ENCODE measurements at places on chromosomes 5 and 9.

DNA sequence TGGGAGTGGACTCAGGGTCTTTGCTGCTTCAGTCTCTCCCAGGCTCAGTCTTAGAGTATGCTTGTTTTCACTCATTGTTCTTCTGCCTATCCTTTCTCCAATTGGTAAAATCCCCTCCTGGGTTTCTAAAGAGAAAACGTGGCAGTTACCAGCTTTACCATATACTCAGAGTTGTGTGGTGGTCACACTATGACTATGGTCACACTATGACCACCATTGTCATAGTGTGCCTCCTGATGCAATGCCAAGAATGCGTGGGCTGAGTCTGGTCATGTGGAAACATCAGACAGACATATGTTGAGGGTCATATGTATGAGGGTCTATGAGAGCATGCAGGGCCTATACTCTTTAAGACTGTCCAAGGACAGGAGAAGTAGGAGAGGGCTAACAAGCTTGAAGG is 326.5 kb upstream of the PRR16 start:
- no peak for DNase-seq

DNA sequence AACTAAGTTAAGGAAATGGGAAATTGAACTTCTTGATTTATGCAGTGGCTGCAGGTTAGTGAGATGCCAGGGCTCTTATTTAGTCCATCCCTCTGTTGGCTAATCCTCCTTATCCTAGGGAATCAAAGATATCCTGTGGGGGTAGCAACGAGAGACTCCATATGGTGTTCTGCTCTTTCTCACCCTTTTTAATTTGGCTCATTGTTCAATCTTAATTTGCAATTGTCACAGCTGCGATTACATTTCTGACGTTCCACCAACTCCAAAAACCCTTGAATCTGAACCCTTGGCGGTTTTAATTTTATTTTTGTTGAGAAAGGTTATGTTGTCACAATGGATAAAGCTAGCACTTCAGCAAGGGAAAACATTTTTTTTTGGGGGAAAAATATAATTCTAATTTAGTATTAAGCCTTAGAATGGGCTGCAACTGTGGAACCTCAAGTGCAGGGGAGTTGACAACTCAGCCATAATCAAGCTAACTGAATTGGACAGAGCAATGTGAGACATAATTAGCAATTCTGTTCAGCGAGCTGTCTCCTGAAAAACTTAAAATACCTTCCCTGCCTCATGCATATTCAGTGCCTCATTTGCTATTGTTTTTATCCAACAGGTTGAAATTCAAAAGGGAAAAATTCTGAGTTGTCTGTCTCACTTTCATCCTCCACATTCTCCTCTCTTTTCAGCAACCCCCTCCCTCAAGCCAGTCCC is 91.3 kb downstream of the MAT2B start:
- no peak for DNase-seq

- DNase-seq: no peak
Measured at GRCh38 chr5:58544195-58544594, 38.7 kb upstream of the RAB3C start.

GRCh38 chr5:148482697-148483462 is 99.1 kb downstream of the FBXO38 start:
- peak; percentile 21 for DNase-seq

GRCh38 chr9:133727277-133727875 is 10.8 kb downstream of the SARDH start:
- no peak for DNase-seq

GRCh38 chr9:100108559-100108958 is 9.5 kb downstream of the INVS start:
- DNase-seq: no peak

- no peak for DNase-seq
Measured at GRCh38 chr5:40160435-40160834, 519.3 kb upstream of the PTGER4 start.

GRCh38 chr9:87445646-87446045 is 52.0 kb upstream of the DAPK1 start:
- no peak for DNase-seq

GRCh38 chr5:179699616-179700237 is 960 bp downstream of the CANX start:
- DNase-seq: no peak

DNA sequence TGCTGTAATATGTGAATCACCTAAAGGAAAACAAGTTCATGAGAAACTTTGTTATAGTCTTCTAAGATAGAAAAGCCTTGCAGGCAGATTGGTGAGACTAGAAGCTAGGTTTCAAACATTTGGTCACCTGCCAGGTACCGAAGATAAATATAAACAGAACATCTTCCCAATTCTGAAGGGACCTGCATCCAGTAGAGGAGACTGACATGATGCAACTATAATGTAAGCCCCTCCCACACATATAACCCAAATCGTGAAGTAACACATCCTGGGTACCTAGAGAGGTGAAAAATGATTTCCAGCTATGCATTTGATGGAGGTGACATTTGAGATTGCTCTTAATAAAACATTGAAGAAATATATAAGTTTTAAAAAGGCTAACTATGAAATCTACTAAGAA is 29.9 kb downstream of the SHLD3 start:
- no peak for DNase-seq

DNA sequence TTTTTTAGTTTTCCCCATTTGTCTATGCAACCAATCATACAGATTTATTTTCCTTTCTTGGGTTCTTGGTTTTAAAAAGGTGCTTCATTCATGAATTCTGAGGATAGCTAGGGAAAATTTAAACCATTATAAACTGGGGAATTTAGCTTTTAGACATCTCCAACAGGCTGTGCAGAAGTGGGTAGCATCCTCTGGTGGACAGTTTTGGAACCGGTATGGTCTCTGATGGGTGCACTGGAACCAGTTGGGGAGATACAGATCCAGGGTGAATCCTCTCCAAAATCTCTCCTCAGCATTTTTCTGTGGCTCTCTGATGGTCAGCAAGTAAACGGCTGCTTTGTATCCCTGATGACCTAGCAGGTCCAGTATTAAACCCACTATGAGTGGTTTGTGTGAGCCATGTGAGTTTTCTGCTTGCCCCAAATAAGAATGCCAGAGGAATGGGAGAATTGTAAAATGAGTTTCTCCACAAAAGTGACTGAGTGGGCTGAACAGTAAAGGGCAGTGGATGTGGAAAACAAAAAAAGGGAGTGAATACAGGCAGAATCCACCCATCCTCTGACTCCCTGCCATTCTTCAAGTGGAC is 9.1 kb upstream of the DNAJC25 start:
- no peak for DNase-seq

DNA sequence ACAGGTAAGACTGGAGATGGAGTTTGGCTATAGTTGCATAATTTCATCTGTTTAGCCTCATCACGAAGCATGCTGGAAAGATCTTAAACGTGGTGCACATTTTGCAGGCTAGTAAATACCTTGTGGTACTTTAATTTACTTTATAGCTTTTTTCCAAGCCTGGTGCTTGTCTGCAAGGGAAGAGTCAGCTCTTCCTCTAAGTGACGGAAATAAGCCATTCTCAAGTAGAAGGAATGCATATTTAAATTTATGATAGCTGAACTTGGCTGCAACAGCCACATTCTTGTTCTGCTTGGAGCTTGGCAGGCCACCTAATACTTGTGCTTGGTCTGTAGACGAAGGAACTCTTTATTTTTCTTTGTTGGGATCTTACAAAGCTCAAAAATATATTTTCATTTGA is 188.0 kb upstream of the PIK3R1 start:
- DNase-seq: no peak

DNA sequence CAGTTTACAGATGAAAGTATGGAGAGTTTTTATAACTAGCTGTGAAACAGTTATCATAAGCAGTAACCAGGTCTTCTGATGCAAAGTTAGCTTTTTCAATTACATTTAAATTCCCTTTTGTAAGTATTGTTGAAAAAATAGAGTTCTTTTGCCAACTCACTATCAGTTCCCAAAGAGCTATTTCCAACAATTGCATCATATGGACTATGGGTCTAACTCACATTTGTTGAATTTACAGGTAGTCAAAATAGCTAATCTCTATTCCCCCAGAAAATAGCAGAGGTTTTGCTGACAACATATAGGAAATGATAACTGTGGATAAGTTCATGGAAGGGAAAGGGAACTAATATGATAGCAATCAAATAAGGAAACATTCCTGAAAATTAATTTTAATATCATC is 1.4 kb downstream of the SPINK1 start:
- no peak for DNase-seq

DNA sequence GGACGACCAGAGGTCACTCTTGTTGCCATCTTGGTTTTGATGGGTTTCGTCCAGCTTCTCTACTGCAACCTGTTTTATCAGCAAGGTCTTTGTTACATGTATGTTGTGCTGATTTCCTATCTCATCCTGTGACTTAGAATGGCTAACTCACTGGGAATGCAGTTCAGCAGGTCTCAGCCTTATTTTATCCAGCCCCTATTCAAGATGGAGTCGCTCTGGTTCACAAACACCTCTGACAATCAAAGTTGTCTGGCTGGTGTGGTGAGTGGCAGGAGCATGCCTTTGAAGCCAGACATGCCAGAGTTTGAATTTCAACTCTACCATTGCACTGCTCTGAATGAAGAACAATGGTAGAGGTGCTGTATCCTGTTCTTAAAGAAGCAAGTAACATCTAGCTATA is 253.8 kb downstream of the CHSY3 start:
- no peak for DNase-seq

DNA sequence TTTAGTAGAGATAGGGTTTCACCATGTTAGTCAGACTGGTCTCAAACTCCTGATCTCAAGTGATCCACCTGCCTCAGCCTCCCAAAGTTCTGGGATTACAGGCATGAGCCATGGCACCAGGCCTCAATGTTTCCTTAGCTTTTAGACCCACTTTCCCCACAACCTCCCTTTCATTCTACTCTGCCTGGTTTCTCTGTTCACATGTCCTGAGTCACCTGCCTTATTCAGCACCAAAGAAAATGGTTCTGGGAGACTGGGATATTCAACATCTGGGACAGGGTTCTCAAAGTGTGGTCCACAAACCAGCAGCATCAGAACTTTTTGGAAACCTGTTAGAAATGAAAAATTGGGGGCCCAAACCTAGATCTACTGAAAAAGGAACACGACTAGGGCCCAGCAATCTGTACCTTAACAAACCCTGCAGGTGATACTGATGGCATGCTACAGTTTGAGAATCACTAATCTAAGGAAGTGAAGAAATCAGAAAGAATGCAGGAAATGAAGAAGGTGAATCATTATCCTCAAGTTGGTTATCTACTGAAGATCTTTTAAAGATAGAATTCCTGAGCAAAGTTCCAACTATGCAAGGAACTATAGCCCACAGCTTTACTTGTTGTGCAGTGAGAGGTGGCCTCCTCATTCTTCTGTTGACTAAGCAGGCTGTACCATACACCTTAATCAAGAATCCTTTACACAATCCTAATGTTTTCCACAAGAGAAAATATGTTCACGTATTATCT is 51.8 kb upstream of the CTNNAL1 start:
- DNase-seq: no peak

DNA sequence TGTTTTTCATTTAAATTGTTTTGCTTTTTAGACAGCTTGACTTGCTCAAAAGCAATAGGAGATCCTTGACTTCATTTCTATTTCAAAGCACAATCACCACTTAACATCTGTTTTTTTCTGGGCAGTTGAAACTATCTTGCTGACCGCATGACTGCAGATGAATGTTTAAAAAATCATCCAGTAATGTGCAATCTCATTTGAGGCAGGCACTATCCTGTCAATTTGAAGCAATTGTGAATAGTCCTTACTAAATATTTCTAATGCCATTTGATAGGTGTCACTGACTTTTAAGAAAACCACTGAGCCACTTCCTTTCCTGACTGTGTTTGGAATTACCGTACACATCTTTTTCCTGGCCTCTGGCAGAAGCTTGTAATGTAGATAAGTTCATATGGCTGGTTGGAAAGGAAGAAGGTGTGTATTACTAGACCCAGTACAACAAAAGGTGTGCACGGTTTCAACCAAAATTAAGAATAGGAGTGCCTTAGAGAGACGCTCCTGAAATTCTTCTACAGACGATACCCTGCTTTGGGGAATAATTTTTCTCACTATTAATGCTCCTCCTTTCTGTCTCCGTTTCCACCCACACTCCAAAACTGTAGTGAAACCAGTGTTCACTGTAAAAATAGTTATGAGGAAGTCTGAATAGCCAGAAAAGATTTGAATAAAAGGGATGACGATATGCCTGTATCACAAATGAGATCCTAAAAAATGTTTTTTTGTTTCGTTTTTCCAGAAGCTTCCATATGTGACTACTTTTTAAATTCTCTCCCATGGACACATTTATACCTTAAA is 136.7 kb upstream of the MOCS2 start:
- no peak for DNase-seq

- DNase-seq: no peak
Measured at GRCh38 chr9:1876891-1877496, 138.2 kb upstream of the SMARCA2 start.

GRCh38 chr9:135447126-135447525 is 32.5 kb upstream of the PPP1R26 start:
- no peak for DNase-seq

- no peak for DNase-seq
Measured at GRCh38 chr5:17184588-17184987, 32.8 kb upstream of the BASP1 start.

DNA sequence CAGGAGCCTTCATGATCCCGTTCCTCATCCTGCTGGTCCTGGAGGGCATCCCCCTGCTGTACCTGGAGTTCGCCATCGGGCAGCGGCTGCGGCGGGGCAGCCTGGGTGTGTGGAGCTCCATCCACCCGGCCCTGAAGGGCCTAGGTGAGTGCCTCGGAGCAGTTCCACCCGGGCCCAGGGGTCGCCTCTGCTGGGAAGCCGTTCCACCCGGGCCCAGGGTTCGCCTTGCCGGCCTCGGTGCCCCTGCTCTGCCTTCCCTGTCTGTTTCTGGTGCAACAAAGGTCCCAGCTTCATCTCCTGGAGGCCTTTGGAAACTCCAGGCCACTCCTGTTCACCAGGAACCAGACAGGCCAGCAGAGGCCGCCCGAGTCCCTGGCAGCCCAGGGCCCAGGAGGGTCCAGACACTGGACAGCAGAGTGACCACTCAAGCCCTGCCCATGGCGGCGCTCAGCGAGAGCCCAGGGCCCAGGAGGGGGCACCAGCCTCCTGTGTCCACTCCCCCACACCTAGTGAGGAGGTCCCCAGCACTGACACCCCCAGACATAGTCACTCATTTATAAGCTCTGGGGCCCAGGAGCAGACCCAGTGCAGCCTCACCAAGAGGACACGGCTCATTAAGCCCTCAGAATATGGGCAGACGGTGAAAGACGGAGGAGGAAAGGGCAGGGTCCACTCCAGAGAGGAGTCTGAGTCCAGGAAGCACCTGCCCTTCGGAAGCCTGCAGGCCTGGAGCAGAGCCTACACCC is 7.5 kb downstream of the SLC6A19 start:
- no peak for DNase-seq

DNA sequence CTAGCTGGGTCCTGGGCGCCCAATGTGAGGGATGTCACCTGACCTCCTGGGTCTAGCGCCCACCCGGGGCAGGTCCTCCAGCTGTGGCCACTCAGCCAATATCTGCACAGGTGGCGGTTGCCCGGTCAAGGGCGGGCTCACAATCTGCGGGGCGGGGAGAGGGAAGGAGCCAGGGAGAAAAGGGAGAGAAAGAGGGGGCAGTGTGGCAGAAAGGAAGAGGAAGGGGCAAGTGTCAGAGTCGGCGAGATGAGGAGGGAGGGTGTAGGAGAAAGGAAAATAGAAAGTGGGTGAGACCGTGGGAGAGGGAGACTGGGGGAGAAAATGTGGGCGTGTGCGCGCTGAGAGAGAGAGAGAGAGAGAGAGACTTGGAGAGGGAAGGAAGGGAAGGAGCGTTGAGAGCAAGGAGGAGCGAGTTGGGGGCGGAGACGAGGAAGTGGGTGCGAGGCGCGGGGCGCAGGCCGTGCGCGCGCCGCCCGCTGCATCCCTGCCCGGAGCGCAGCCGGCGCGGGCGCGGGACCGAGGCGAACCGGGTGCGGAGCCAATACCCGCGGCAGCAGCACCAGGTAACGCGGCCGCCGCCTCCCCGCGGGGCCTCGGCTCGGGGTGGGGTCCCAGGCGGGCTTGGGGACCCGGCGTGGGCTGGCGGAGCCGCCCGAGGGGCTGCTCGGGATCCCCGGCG is at the start of gene HRH2:
HRH2 (plus strand) TSS at position 479 of the 679 bp plus-strand sequence. CDS start 25,163 bp downstream, outside the sequence.
- no peak for DNase-seq
